ENCODE measurements at places on chromosomes 1 and 21.

- ATAC-seq: no peak
Observed at GRCh38 chr1:181557313-181557712, 74.0 kb downstream of the CACNA1E start.

DNA sequence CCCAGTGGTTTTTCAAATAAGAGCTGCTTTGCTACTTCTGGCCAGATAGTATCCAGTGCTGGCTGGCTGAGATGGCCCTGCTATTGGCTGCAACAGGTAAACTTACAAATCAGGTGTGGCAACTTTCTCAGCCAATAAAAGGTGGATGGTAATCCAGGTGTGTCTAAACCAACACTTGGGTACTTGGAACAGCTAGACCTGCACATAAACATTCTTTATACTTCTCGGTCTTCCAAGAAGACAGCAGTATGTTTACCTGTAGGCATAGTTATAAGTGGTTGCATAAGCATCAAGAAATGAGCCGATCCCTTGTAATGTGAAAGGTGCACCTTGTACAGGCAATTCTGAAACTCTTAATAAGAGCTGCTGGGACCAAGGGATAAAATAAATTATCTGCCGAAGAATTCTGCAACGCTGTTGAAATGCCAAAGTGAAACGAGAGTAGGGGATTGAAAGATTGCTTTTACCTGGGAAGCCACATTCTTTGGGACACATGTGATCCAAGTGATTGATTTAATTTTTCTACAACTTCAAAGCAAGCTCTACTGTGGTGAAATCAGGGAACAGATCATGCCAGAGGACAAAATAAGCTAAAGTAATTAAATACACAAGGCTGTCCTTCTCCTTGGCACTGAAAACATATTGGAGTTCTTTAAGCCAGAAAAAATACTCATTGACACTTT, at the start of gene CLDN8:
Gene CLDN8 (minus strand): TSS at position 57 of the 683 bp plus-strand sequence. CDS start 172 bp downstream, outside the sequence.
- peak; percentile 96 for ATAC-seq

GRCh38 chr21:14591377-14591776, 45.3 kb upstream of the SAMSN1 start:
- ATAC-seq: peak; percentile 97

GRCh38 chr1:181651276-181651675, 168.0 kb downstream of the CACNA1E start:
- no peak for ATAC-seq

- ATAC-seq: no peak
Observed at GRCh38 chr21:20800106-20800505, 198.1 kb upstream of the NCAM2 start.

DNA sequence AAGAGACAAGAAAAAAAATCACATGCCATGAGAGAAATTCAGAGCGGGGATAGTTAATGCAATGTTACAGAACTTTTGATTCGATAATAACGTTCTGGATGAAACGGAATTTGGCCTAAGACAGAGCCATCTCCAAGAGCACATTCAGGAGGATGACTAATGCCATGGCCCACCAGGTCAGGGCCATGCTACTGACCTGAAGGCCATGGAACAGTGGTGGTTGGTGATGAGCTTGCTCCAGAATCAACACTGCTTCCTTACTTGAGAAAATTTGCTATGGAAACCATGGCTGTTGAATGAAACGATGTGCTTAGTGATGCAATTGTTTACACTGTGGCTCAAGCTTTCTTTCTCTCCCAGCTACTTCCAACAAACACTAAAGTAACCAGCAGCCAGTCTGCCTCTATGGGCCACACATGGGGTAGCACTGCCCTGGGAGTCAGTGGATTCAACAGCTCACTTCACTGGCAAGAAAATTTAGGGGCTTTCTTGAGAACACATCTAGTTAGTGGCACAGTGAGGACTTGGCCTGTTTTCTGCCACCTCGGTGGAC, 299.1 kb downstream of the PCP4 start:
- ATAC-seq: no peak

- no peak for ATAC-seq
Observed at GRCh38 chr1:72281144-72281543, 1.2 kb downstream of the NEGR1 start.

Measured in esophagus mucosa (tissue), 1 donor.